Tongue (tissue), 3 donors: ENCODE measurements at places on chromosomes 16 and 17.
A peak's percentile ranks its signal among the peaks of the same experiment; 100 is the strongest.

DNA sequence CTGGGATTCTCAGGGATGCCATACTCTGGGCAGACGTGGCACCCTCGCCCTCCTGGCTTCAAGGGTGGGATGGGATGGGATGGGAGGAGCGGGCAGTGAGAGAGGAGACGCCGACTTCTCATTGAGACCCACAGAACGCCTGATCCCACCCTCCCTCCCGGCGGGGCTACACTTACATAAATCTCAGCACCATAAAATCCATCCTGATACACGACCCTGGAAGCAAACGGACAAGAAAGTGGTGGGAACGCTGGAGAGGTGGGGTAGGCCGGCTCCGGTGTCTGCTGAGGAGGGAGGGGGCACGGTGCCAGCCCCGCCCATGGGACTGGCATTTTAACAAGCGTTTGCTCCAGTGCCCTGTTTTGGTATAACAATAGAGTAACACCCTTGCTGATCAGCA is 21.9 kb downstream of the ENGASE start:
- no peak for DNase-seq

- DNase-seq: no peak
Observed at GRCh38 chr17:36791942-36792475, 145.3 kb upstream of the LHX1 start.

DNA sequence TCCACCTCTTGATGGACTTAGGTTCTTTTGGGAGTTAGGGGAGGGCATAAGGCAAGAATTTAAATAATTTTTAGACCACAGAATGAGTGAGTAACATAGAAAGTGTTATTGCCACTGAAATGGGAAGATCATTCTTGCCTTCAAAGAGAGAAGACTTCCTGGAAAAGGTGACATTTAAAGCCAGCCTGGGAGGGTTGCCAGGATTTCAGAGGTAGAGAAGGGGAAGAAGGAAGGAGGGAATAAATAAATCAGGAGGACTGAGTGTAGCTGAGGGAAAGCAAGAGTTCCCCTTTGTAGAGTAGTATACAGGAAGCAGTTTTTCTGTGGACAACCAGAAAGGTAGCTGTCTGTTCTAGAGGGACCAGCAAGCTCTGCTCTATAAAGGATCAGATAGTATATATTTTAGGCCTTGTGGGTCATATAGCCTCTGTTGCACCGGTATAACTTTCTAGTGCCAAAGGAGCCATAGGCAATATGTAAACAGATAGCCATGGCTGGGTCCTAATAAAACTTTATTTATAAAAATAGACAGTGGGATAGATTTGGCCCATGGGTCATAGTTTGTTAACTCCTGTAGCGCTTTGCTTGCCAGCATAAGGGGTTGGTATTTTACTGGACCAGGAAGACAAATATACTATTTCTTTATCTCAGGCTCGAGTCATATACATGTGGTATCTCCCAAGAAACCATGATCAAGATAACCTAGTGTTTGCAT is 147.2 kb upstream of the CACNG5 start:
- DNase-seq: no peak

- peak; percentile 26 for DNase-seq
Observed at GRCh38 chr16:20865420-20866131, 34.6 kb downstream of the DCUN1D3 start.

DNA sequence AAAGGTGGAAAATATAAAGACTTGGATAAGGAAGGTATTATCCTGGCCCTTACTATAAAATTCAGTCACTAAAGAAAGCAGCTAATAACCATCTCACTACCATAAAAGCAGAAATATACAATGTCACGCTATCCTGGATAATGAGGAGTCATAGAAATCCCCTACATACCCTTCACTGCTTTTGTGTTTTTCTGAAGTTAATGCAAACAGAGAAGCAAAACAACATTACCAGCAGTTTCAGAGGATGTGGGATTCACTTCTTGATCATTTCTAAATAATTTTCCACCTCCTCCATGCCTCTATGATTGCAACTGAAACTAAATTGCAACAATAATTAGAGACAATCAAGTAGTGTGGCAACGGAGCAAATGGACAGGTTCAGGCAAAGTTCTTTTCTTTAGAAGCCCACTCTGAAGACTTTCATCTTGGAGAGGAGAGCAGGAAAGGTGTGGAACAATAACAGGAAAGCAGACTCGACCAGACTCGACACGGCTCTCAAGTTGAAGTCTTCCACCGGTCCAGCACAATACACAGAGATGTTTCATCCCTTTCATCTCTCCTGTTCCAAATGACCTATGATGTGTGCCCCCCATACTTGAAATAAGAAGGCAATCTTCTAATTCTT is 10.2 kb downstream of the CYTH1 start:
- DNase-seq: no peak

DNA sequence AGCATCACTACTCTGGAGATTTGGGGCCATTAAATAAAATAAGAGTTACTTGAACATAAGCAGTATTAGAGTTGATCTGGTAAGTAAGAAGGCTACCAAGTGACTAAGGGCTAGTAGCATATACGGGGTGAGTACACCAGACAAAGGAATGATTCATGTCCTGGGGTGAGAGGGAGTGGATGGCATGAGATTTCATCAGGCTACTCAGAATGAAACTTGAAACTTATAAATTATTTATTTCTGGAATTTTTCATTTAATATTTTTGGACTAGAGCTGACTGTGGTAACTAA is 2.3 kb downstream of the SLFN5 start:
- DNase-seq: no peak
